ENCODE measurements at places on chromosomes 13 and 19. TPM values are rescaled to one million over a fixed set of nuclear protein-coding genes. Genes with fewer than 3 reads are reported as not detected.

The ASPDH gene
- polyA plus RNA-seq = not detected

The ZNF626 gene
- polyA plus RNA-seq = 15.6 TPM

The AZU1 gene
- polyA plus RNA-seq = not detected

The SLC17A7 gene
- 0.19 TPM for polyA plus RNA-seq

The CEACAM8 gene
- not detected for polyA plus RNA-seq

The IGFL1 gene
- polyA plus RNA-seq = not detected

The ZGLP1 gene
- polyA plus RNA-seq = 4.5 TPM

The TNFSF13B gene
- polyA plus RNA-seq = 5.9 TPM

The BEST2 gene
- polyA plus RNA-seq = not detected

The ABHD17A gene
- polyA plus RNA-seq = 0.57 TPM

The PROZ gene
- not detected for polyA plus RNA-seq

The TYROBP gene
- polyA plus RNA-seq = 55.1 TPM

The ZNF730 gene
- polyA plus RNA-seq = 0.85 TPM

The KLK10 gene
- 6.9 TPM for polyA plus RNA-seq

The ANKLE1 gene
- 0.65 TPM for polyA plus RNA-seq

The ZNF99 gene
- polyA plus RNA-seq = 0.08 TPM

The WDR87 gene
- polyA plus RNA-seq = not detected

The CCDC124 gene
- polyA plus RNA-seq = 4.7 TPM
